ENCODE measurements at places on chromosomes 11 and 22. TPM values are rescaled to one million over a fixed set of nuclear protein-coding genes. Genes with fewer than 3 reads are reported as not detected.

The DDI1 gene
- total RNA-seq: not detected

The FOLR1 gene
- 1.0 TPM for total RNA-seq

The DNAJB7 gene
- not detected for total RNA-seq

The SYT7 gene
- 1.6 TPM for total RNA-seq

The RAG2 gene
- total RNA-seq: not detected

All from skeletal muscle tissue (tissue), 5 donors.